ENCODE measurements at places on chromosomes 16 and 17.

DNA sequence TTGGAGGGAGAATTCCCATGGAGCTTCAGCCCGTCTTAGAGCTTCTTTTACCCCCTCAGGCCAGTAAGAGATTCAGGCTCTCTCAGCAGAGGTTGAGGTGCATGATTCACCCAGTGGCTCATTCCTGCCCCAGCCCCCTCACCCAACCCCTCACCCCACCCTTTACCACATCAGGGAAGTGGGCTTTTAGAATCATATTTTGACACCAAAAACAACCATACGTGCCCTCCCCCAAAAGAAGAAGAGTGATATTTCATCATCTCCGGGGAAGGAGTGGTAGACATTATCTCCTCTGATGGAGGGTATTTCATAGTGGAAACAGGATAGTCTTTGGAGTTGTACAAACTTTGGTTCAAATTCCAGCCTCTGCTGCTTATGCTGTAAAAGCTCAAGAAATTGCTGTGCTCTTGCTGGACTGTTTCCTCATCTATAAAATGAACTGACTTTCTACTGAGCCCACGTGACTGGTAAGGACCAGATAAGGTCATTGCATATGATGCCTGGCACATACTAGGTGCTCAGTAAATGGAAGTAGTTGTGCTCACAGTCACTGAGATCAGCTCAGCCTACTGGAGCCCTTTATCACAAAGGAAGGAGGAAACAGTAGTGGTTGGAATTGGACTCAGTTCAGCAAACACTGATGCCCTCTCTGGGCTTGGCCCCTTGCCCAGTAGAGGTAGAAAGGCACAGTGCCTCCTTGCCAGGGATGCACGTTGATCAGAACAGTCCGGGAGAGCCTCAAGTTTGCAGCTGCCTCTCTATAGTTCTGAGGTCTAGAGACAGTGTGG lies 18.3 kb upstream of the CCL5 start:
- peak; percentile 58 for DNase-seq

DNA sequence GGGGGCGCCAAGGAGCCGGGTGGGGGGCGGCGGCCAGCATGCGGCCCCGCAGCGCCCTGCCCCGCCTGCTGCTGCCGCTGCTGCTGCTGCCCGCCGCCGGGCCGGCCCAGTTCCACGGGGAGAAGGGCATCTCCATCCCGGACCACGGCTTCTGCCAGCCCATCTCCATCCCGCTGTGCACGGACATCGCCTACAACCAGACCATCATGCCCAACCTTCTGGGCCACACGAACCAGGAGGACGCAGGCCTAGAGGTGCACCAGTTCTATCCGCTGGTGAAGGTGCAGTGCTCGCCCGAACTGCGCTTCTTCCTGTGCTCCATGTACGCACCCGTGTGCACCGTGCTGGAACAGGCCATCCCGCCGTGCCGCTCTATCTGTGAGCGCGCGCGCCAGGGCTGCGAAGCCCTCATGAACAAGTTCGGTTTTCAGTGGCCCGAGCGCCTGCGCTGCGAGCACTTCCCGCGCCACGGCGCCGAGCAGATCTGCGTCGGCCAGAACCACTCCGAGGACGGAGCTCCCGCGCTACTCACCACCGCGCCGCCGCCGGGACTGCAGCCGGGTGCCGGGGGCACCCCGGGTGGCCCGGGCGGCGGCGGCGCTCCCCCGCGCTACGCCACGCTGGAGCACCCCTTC lies 484 bp downstream of the FZD2 start:
- no peak for DNase-seq

DNA sequence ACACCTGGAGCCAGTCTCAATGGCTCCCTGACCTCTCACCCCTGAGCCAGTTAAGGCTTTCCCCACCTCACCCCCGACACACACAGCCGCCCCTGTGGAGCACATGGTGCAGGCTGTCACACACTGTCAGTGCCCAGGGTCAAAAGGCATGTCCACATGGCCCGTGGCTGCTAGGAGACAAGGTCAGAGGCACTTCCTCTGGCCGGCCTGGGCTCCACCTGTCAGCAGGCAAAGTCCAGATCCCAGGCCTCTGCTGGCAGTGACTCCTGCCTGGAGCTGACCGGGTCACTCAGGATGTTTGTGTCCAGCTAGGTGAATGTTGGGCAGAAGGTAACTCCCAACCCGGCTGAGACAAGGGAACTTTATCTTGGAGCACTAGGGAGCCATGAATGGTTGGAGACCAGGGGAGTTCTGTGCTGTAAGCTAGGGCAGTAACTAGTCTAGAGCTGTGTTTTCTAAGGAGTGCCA lies 6.0 kb downstream of the SREBF1 start:
- DNase-seq, result no peak

- DNase-seq, result no peak
Observed at GRCh38 chr17:48873209-48873608, 19.4 kb upstream of the ATP5MC1 start.

DNA sequence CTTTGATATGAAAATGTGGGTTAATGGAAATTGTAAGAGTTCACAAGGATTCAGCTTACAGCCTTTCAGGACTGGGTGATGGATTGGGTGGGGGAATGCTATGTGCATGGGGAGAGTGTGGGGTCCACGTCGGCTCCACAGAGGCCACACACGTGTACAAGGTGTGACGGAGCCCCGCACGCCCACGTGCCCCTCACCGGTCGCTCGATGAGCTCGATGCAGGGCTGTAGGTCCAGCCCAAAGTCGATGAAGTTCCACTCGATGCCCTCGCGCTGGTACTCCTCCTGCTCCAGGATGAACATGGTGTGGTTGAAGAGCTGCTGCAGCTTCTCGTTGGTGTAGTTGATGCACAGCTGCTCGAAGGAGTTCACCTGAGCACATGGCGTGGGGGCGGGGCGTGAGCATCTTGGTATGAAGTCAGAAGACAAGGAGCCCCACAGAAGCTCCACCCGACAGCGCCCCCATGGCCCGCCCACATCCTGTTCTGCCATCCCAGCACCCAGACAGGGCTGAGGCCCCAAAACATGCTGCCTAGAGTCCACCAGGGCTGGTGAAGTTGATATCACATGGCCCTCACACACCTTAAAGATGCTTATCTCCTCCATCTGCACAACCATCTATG lies 99.1 kb downstream of the MYH11 start:
- DNase-seq, result no peak

DNA sequence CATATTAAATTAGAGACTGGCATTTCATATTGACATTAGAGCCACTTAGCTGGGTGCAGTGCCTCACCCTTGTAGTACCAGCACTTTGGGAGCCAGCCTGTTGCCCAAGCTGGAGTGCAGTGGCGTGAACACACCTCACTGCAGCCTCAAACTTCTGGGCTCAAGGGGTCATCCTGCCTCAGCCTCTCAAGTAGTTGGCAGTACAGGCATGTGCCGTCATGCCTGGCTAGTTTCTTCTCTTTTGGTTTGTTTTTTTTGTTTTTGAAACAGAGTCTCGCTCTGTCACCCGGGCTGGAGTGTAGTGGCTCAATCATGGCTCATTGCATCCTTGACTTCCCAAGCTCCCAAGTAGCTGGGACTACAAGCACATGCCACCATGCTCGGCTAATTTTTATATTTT lies 8.7 kb downstream of the PPM1E start:
- no peak for DNase-seq

DNA sequence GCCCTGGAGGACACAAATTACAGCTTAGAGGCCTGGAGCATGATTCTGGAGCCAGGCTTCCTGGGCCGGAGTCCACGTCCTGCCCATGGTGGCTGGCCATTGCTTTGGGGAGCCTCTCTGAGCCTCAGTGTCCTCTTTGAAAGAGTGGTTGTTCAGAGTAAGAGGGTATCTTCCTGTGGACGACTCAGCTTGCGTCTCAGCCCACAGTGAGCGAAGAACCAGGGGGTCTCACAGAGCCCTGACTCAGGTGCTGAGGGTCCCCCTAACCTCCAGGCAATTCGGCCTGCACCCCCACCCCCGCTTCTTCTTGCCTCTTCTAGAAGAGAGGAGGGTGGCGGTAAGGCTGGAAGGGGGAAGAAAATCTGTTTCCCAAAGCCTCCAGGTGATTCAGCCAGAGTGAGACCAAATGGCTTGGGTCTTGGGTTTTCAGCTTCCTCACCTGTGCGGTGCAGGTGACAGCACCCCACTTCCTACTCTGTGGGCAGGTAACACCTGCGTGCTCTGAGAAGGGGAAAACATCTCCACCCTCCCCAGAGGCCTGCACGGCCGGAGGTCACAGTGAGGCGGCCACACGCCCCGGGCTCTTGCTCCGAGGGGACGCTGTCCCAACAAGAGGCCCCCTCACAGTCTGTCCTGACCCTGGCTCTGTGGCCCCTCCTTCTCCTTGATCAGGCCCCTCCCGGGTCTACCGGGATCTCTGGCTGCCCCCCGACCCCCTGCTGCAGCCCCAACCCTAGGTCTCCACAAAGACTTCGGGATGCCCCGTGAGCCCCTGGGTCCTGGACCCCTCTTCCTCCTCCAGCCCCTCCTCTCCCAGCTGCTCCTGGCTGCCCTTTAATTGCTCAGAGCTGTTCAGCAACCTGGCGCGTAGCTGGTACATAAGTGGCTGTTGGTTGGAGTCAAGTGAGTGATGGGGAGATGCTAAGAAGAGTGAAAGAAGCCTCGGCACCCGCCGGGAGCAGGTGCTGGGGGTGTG lies 119.2 kb downstream of the METRNL start:
- DNase-seq, result no peak

GRCh38 chr16:79005096-79005495 lies 595.4 kb downstream of the MAF start:
- no peak for DNase-seq

- no peak for DNase-seq
Observed at GRCh38 chr16:50826797-50827316, 85.0 kb downstream of the CYLD start.

DNA sequence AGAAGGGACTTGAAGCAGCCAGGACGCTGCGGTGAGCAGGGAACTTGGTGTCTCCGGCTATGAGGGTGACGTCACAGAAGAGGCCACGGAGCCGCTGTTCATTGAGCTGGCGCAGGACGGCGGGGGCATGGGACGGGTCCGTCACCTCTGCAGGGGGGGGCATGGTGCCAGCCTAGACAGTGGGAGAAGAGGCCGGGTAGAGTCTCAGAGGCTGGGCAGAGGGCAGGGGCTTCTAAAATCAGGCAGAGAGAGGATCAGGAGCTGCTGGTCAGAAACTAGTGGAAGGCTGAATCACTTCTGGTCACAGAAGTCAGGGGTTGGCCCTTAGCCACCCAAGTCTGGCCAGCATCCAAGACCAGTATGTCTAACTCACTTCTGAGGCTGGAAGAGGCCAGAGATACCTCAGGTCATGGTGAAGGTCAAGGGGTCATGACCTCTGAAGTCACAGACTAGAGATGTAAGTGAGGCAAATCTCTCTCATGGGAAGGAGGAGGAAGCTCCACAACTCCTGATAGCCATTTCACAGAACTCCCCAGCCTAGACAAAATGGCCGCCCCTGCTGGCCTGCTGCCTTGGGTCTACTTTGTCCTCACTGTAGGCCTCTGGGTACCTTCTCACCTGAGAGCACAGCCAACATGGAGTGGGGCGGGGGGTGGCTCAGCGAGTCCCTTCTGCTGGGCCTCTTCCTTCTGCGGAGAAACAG lies 12.6 kb downstream of the ZBTB4 start:
- no peak for DNase-seq

DNA sequence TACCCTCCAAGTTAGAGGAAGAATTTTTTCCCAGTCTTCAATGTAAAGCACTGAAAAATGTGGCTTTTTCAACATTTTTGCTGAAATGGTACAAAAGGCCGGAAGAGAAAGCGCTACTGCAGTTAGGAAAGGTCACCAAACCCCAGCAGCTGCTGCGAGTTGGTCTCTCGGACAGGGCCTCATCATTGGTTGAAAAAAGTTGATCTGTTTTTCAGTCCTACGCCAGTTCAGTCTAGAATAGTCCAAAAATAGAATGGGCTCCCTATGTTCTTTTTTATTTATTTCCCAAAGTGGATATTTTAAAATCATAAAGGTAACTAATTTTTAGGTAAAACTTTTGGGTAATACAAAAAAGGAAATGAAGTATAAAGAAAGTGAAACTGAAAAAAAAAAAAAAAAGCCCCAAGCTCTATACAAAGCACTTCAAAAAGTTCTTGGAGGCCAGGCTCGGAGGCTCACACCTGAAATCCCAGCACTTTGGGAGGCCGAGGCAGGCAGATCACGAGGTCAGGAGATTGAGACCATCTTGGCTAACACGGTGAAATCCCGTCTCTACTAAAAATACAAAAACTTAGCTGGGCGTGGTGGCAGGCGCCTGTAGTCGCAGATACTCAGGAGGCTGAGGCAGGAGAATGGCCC lies 17.4 kb downstream of the ADAP2 start:
- no peak for DNase-seq

GRCh38 chr17:48787828-48788227 lies 29.2 kb downstream of the TTLL6 start:
- DNase-seq, result no peak

GRCh38 chr17:78168903-78169793 lies 767 bp downstream of the SYNGR2 start:
- peak; percentile 51 for DNase-seq

GRCh38 chr16:3934491-3935181 lies 54.1 kb upstream of the CREBBP start:
- DNase-seq, result no peak

- DNase-seq, result no peak
Observed at GRCh38 chr17:12522743-12523183, 142.9 kb upstream of the MYOCD start.

- no peak for DNase-seq
Observed at GRCh38 chr16:78436846-78437245, 337.4 kb downstream of the WWOX start.

GRCh38 chr17:5434984-5435383 lies 4.0 kb downstream of the C1QBP start:
- no peak for DNase-seq

GRCh38 chr16:54631782-54632181 lies 298.9 kb upstream of the IRX5 start:
- no peak for DNase-seq

GRCh38 chr16:66304151-66304550 lies 62.3 kb upstream of the CDH5 start:
- DNase-seq, result no peak

DNA sequence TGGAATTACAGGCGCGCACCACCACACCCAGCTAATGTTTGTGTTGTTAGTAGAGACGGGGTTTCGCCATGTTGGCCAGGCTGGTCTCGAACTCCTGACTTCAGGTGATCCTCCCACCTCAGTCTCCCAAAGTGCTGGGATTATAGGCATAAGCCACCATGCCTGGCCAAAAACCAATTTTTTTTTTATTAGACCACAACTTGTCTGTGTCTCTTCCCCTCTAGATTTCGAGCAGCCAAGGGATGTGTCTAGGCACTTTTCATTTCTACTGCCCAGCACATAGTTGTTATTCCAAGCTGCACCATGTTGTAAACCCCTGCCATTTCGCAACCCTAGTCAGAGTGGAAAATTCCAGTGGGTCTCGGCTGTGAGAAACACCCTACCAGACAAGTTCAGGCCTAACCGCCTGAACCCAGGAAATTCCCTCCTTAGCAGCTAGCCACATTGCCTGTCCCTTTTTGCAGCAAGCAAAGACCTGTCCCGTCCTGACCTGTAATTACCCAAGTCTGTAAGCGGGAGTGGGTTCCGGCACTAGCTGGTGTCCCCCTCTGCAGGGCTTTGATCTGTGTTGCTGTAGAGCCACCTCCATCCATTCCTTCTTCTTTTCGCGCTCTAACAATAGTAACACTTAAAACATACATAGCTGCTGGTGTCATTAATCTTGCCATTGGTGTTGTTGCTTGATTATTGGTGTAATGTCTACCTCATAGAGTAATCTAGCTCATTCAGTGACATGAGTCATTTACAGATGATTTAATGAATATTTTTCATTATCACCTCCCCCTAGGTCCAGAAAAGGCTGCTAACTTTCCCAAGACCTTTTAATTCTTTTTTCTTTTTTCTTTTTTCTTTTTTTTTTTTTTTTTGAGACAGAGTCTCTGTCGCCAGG lies 77.3 kb upstream of the ATF7IP2 start:
- DNase-seq, result no peak

- DNase-seq, result no peak
Observed at GRCh38 chr16:55566432-55567175, at the start of gene CAPNS2. CAPNS2 (plus strand) TSS chr16:55566684; CDS start chr16:55566757, 73 bp downstream.

Data from stimulated activated CD8-positive, alpha-beta memory T cell treated with anti-CD3 and anti-CD28 coated beads, Interleukin-4, amount 100 ng/mL, for 24 hours (primary cell).